Keratinocyte (primary cell): ENCODE measurements at places on chromosomes 12 and 14. TPM values are rescaled to one million over a fixed set of nuclear protein-coding genes. Genes with fewer than 3 reads are reported as not detected.

GRCh38 chr12:10331642-10332239 lies 24.1 kb downstream of the KLRD1 start:
- no peaks in the 10 kb centered on the region for H3K27me3 ChIP-seq
- H3K36me3 ChIP-seq, result no peaks in the 10 kb centered on the region
- no peak overlapping the region for H3K4me3 ChIP-seq
- H3K4me1 ChIP-seq, result no peaks in the 10 kb centered on the region
- H3K27ac ChIP-seq, result no peak overlapping the region
- no peak for DNase-seq

DNA sequence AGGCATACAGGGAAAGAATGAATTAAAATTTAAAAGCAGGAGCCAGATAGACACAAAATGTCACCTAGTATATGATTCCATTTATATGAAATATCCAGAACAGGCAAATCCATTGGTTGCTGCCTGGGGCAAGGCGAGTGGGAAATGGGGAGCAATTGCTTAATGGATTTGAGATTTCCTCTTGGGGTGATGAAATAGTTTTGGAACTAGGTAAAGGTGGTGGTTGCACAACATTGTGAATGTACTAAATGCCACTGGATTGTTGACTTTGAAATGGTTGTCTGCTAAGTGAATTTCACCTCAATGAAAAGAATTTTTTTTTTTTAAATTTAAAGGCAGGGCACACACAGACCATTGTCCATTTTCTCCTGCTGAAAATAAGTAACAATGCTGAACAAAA lies 61.9 kb downstream of the ABCC9 start:
- no peak for DNase-seq
- no peak overlapping the region for H3K27ac ChIP-seq
- H3K27me3 ChIP-seq, result no peaks in the 10 kb centered on the region
- no peak overlapping the region for H3K4me3 ChIP-seq
- no peaks in the 10 kb centered on the region for H3K36me3 ChIP-seq
- H3K4me1 ChIP-seq, result no peaks in the 10 kb centered on the region

AP1G2 gene
- polyA plus RNA-seq, result 119 to 230 TPM (median 128 TPM) in 3 replicates

FAM222A gene
- polyA plus RNA-seq, result 0.05 to 0.24 TPM (median 0.06 TPM) in 3 replicates

CLEC4D gene
- not detected in 3 replicates for polyA plus RNA-seq

TC2N gene
- polyA plus RNA-seq, result 12.5 to 22.6 TPM (median 15.6 TPM) in 3 replicates
